Activated naive CD8-positive, alpha-beta T cell treated with anti-CD3 and anti-CD28 coated beads for 36 hours (primary cell): ENCODE measurements at places on chromosomes 4 and X. TPM values are rescaled to one million over a fixed set of nuclear protein-coding genes. Genes with fewer than 3 reads are reported as not detected.

DNA sequence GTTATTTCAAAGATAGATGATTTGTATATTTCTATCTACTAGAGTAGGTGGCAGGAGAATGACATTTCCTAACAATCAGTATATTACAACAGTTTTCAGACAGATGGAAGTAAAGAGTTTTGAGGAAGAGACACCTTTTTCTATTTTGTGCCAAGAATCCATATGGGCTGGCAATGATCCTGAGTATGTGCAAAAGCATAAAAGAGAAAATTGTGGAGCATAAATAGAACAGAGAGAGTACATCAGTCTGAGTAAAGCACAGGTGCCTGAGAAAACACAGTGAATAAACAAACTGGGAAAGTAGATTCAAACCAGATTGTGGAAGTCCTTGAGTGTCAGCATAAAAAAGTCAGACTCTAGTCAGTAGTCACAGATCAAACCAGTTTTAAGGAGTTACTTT is 96.8 kb upstream of the WDR44 start:
- H3K4me3 ChIP-seq, result no peak overlapping the region
- DNase-seq, result no peak
- H3K36me3 ChIP-seq, result no peaks in the 10 kb centered on the region

- H3K27me3 ChIP-seq, result peaks cover 11% of the 10 kb centered on the region
- H3K27ac ChIP-seq, result no peak overlapping the region
- no peak overlapping the region for H3K4me3 ChIP-seq
- no peak for DNase-seq
- H3K4me1 ChIP-seq, result peaks cover 14% of the 10 kb centered on the region
Observed at GRCh38 chr4:169080981-169081380, 70.9 kb upstream of the CBR4 start.

DNA sequence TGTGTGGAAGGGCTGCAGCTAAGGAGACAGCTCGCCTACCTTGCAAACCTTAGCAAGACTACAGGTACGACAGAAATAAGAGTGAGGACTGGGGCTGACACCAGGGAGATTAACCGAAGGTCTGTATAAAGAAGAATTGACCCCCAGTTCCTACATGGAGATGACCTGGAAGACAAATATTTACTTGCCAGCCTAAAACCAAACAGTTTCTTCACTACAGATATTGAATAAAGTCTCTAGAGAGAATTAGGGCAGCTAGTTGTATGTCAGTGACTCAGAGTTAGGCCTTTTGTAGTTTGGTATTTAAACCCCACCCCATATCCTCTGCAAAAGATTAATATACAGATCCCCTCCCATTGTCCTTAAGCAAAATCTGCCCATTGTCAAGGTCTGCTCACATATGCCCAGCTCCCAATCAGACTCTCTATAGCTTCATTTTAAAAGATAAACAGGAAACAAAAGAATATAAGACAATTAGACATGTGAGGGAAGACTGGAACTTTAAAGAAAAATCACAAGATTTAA is 28.1 kb upstream of the FRMPD3 start:
- no peaks in the 10 kb centered on the region for H3K36me3 ChIP-seq
- DNase-seq, result no peak
- H3K27me3 ChIP-seq, result peaks cover 3% of the 10 kb centered on the region
- no peaks in the 10 kb centered on the region for H3K4me1 ChIP-seq
- no peak overlapping the region for H3K4me3 ChIP-seq

DNA sequence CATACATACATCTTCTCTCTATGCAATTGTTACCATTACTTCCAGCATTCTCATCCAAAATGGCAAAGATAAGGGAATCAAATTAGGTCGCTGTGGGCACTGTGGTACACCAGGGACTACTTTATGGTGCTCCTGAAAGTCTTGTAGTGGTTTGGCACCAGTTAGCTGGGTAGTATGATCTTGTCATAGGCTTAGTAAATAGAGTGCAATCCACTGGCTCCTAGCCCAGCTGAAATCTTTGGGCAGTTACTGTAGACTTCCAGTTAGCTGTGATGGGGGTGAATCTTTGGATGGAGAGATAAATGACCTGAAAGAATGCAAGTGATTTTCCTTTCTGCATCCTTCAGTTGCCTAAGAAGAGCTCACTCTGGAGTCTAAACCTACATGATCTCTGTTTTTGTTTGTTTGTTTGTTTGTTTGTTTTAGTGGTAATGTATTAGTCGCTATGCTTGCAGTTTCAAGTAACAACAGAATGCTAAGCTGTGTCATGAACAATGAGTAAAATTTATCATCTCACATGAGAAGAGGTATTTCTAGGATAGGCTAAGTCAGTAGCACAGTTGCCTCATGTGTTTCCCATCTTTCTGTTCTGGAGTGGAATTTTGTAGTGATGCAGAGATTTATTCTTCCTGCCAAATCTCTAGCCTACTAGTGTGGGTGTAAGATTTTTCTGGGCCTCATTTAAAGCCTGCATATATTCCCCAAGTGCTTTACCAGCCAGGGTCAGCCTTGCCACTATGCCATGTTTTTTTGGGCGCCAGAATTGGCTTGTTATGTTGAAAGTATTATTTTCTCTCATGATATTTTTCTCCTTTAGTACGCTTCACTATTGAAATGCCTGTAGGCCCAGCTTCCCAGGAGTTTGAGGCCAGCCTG is 24.2 kb downstream of the HERC3 start:
- H3K4me3 ChIP-seq, result no peak overlapping the region
- no peaks in the 10 kb centered on the region for H3K27me3 ChIP-seq
- no peak for DNase-seq
- peaks cover 57% of the 10 kb centered on the region for H3K4me1 ChIP-seq
- no peak overlapping the region for H3K27ac ChIP-seq

DNA sequence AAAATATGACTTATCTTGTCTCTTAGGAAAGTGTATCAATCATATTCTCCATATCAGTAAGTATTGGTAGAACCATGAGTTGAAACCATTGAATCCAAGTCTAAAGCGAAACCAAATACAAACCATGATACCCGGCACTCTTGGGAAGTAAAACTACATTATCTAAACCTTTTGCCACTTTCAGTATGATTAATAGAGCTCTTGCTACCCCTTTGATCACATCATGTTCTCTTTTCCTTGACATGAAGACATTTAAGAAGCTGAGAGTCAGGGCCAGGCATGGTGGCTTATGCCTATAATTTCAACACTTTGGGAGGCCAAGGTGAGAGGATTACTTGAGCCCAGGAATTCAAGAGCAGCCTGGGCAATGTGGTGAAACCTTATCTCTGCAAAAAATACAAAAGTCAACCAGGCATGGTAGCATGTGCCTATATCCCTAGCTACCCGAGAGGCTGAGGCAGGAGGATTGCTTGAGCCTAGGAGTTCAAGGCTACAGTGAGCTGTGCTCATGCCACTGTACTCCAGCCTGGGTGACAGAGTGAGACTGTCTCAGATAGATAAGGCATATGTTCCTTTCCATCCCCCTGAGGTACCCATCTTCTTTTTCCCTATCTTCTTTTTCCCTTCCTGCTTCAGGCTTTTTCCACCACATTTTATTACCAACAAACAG is 45.4 kb downstream of the CEP135 start:
- peak overlapping the region; percentile 83 for H3K27ac ChIP-seq
- no peaks in the 10 kb centered on the region for H3K27me3 ChIP-seq
- peak; percentile 4 for DNase-seq
- peaks cover 27% of the 10 kb centered on the region for H3K4me1 ChIP-seq
- peak overlapping the region; percentile 37 for H3K4me3 ChIP-seq

- H3K27me3 ChIP-seq, result peaks cover 6% of the 10 kb centered on the region
- no peak overlapping the region for H3K4me3 ChIP-seq
- H3K27ac ChIP-seq, result no peak overlapping the region
- no peak for DNase-seq
- H3K36me3 ChIP-seq, result no peaks in the 10 kb centered on the region
Observed at GRCh38 chr4:104393655-104394324, 100.9 kb downstream of the CXXC4 start.

DNA sequence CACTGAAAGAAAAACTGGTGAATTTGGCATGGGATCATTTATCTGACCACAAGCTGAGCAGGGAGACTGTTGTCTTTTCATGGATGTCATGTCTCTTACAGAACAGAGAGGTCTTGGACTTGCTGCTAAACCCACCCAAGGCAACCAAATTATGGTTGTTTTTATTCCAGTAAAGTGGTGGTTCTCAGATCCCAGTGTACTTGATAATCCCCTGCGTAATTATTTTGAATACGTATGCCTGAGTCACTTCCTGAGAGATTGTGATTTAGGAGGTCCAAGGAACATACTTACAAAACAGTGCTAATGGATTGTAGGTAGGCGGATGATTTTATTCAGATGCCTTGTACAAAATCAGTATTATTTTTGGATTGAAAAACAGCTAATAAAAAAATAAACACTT is 585.6 kb downstream of the IL1RAPL1 start:
- DNase-seq, result no peak
- no peaks in the 10 kb centered on the region for H3K4me1 ChIP-seq
- H3K4me3 ChIP-seq, result no peak overlapping the region
- no peaks in the 10 kb centered on the region for H3K36me3 ChIP-seq
- H3K27me3 ChIP-seq, result no peaks in the 10 kb centered on the region

DNA sequence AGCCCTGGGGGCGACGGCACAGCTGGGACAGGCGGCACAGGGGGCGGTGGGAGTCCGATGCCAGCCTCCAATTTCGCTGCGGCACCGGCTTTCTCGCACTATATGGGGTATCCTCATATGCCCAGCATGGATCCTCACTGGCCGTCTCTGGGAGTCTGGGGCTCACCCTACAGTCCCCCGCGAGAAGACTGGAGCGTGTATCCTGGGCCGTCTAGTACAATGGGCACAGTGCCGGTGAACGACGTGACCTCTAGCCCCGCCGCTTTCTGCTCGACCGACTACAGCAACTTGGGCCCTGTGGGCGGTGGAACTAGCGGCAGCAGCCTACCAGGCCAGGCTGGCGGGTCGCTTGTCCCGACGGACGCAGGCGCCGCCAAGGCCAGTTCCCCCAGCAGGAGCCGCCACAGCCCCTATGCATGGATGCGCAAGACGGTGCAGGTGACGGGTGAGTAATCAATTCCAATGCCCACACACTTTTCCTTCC is 500 bp downstream of the CDX4 start:
- H3K27ac ChIP-seq, result no peak overlapping the region
- H3K36me3 ChIP-seq, result no peaks in the 10 kb centered on the region
- peaks cover 62% of the 10 kb centered on the region for H3K27me3 ChIP-seq
- no peak overlapping the region for H3K4me3 ChIP-seq
- peaks cover 11% of the 10 kb centered on the region for H3K4me1 ChIP-seq
- DNase-seq, result no peak

DNA sequence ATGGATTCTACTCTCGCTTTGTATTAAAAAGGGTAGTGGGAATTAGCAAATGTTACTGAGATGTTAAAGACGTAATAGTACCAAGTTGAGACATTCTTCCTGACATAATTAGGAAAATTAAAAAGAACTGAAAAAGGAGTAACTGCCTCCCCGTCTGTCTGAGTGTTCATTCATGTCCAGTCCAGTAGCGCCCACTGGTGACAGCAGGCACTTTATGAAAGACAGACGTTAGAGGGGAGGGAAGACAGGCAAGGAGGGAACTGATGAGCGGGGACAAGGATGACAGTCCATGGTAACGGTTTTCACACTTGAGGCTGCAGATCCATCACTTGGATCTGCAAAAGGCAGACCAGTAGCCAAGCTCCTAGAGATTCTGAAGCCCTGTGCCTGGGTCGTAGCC is 326.7 kb downstream of the STK32B start:
- H3K4me1 ChIP-seq, result no peaks in the 10 kb centered on the region
- H3K27me3 ChIP-seq, result no peaks in the 10 kb centered on the region
- no peak overlapping the region for H3K4me3 ChIP-seq
- H3K36me3 ChIP-seq, result no peaks in the 10 kb centered on the region

DNA sequence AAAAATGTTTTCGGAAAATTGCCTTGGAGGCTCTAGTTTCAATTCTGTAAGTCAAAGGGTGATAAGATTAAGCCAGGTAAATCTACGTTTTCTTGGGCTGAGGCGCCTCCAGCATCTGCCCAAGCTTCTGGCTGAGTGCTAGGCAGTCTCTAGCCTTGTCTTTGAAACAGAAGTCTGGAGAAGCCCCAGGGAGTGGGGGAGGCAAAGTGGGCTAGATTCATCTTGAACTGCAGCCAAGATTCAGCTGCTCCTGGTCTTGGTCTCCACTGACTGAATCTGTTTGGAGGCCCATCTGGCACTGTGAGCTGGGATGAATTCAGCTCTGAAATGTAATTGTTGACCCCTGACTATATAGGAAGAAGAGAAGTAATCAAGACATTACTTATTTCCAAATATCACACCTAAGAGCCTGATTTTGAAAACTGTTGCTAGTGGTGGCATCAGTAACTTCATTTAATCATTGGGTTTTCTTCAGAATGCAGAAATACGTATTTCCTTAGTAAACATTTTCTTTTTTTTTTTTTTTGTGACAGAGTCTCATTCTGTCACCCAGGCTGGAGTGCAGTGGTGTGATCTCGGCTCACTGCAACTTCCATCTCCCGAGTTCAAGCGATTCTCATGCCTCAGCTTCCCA is 187.3 kb upstream of the LEF1 start:
- no peak overlapping the region for H3K4me3 ChIP-seq
- H3K27ac ChIP-seq, result peak overlapping the region; percentile 77
- no peaks in the 10 kb centered on the region for H3K36me3 ChIP-seq
- no peak for DNase-seq
- no peaks in the 10 kb centered on the region for H3K27me3 ChIP-seq
- H3K4me1 ChIP-seq, result peaks cover 66% of the 10 kb centered on the region

GRCh38 chrX:125378770-125379169 is 59.1 kb downstream of the TEX13C start:
- H3K4me1 ChIP-seq, result no peaks in the 10 kb centered on the region
- no peak overlapping the region for H3K4me3 ChIP-seq
- no peaks in the 10 kb centered on the region for H3K36me3 ChIP-seq
- H3K27ac ChIP-seq, result no peak overlapping the region

DNA sequence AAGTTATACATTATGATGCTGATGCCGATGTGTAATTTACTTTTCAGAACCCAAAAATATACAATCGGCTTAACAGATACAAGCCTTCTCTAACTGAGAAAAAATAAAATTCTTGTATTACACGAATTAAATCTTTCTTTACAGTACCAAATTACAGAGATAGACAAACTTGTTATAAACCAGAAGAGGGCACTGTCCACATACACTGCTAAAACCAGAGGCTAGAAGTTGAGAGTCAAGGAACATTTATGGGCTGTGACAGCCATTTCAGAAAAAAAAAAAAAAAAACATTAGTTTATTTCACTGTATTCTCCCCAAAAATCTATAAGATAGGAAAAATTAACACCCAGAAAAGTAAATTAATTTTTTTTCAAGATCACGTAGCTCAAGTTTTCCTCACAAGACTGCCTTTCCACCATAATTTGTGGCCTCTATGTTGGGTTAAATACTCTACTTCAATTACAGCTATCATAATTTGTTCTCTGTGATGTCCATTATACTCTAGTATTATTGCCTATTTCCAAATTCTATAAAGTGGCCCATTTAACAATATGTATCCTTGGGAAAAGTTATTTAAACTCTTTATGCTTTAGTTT is 12.0 kb downstream of the EREG start:
- no peak for DNase-seq
- no peak overlapping the region for H3K4me3 ChIP-seq
- H3K27ac ChIP-seq, result no peak overlapping the region
- H3K36me3 ChIP-seq, result no peaks in the 10 kb centered on the region
- peaks cover 3% of the 10 kb centered on the region for H3K27me3 ChIP-seq

Gene PRDM8
- total RNA-seq, result 1.3 TPM

Gene F8A2
- not detected for total RNA-seq

Gene MAGEA4
- not detected for total RNA-seq

Gene BMX
- not detected for total RNA-seq

Gene ZNF711
- total RNA-seq, result 1.3 TPM

Gene MSL3
- 42.2 TPM for total RNA-seq
